ENCODE measurements at places on chromosomes 12 and 14.

- peak; percentile 64 for DNase-seq
Measured at GRCh38 chr12:56987551-56988053, 18.7 kb downstream of the ZBTB39 start.

- DNase-seq, result no peak
Measured at GRCh38 chr12:6970096-6970527, 352 bp downstream of the PHB2 start.

GRCh38 chr14:58797010-58797429 is 159.3 kb downstream of the DACT1 start:
- DNase-seq, result no peak

GRCh38 chr14:56491299-56492285 is 88.0 kb upstream of the TMEM260 start:
- peak; percentile 14 for DNase-seq

- no peak for DNase-seq
Measured at GRCh38 chr14:70641548-70642302, at the start of gene TTC9. TSS of gene TTC9 (plus strand) at chr14:70641916. CDS start at chr14:70642130, 214 bp downstream.
